ENCODE measurements at places on chromosomes 7 and 10.
A peak's percentile ranks its signal among the peaks of the same experiment; 100 is the strongest.

DNA sequence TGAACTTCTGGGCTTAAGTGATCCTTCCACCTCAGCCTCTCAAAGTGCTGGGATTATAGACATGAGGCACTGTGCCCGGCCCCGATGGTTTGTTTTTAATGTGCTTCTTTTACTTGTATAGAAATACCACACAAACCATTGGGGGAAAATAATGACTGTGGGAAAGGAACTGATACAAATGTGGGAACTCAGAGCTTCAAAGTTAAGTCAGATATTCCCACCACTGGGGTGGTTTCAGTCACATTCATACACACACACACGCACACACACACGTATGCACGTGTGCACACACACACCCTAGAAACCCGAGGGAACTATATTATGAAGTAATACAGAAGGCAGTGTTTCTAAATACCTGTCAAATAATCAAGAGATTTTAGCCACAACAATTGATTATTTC lies 17.0 kb downstream of the CPA4 start:
- no peak overlapping the region for H3K27ac ChIP-seq
- H3K27me3 ChIP-seq = no peaks in the 10 kb centered on the region
- H3K4me1 ChIP-seq = peaks cover 3% of the 10 kb centered on the region
- H3K36me3 ChIP-seq = no peaks in the 10 kb centered on the region
- no peak overlapping the region for H3K4me3 ChIP-seq
- DNase-seq = no peak

GRCh38 chr10:6916601-6917000 lies 336.5 kb upstream of the PRKCQ start:
- H3K4me1 ChIP-seq = peaks cover 9% of the 10 kb centered on the region
- DNase-seq = no peak
- H3K36me3 ChIP-seq = no peaks in the 10 kb centered on the region
- no peak overlapping the region for H3K4me3 ChIP-seq

GRCh38 chr7:155310425-155311114 lies 12.9 kb downstream of the INSIG1 start:
- DNase-seq = no peak
- peaks cover 41% of the 10 kb centered on the region for H3K36me3 ChIP-seq
- H3K27ac ChIP-seq = no peak overlapping the region
- peaks cover 11% of the 10 kb centered on the region for H3K4me1 ChIP-seq
- H3K4me3 ChIP-seq = no peak overlapping the region

DNA sequence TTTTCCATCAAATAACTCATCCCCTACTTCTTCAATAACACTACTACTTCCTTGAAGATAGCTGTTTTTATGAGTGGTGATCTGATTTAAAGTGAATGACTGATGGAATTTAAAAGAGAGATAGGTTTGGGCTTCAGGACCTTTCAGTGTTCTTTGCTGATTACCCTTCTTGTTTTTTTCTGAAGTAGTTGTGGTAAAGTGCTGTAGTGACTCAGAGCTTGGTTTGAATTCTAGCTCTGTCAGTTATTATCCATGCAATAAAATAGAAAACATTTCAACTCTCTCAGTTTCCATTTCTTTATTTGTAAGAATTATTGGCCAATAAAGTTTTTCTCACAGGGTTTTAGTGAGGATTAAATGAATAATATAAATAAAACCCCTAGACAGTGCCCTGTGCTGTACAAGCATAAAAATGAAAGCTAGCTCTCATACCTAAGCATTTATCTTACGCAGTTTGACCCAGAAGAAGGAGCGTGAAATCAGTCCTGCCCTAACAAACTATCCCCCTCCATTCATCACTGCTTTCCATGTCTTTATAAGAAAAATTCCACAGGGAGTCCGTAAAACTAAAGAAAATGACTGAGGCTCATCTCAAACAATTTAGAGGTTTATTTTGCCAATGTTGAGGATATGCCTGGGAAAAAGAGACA lies 25.1 kb upstream of the AKAP9 start:
- H3K27ac ChIP-seq = no peak overlapping the region
- no peak for DNase-seq
- no peak overlapping the region for H3K4me3 ChIP-seq

DNA sequence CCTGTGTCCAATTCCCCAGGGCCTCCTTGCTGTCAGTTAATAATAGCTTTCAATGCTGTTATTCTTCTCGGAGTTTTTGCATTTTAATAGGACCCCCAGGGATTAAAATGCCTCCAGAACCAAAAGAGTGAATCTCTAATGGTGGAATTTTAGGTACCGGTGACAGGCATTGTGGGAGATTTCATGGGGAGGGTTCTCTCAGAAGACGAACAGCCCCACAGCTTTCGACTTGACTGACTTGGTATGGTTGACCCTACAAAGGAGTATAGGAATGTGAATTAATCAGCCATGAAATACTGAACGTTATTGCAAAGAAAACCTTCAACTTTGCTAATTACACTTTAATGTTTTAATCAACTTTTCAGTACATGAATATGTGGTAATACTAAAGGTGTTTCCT lies 206.3 kb upstream of the FZD8 start:
- H3K4me1 ChIP-seq = no peaks in the 10 kb centered on the region
- H3K27me3 ChIP-seq = no peaks in the 10 kb centered on the region
- no peaks in the 10 kb centered on the region for H3K36me3 ChIP-seq
- no peak overlapping the region for H3K27ac ChIP-seq

DNA sequence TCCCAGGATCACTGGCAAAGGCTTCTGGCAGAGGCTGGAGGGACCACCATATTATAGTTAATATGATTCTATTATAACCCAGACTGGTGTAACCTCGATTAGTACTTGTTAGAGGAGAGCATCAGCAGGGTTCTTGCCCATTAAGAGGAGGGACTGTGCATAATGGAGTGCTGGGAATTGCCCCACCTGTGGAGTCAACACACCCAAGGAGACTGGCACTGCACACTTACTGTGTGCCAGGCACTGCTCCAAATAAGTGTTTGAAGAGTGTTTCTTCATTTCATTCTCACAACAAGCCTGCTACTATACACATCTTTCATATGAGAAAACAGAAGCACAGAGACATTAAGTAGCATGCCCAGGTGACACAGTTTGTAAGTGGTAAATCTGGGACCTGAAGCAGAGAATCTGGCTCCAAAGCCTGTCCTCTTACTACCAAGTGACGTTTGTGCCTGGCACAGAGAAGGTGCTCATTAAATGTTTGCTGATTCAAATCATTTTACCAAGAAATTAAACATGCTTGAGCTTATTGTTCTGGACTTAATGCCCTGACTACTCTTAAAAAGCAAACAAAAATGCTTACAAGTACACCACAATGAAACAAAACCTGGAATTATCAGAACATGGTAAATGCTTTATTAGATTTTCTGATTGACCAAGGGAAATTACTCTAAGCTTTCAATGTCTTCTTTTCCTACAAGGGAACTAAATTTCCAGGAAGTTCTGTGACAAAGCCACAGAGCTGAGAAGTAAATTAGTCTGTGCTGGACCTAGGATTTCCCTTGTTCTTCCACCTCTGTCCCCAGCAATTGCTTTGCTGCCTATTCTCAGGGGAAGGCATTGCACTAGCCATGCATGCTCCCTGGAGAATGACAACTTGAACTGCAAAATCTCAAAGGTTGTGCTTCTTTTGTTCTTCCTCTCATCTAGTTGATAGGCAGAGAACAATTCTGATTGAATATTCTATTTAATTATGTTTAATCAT lies 809 bp downstream of the SLC13A1 start:
- no peaks in the 10 kb centered on the region for H3K4me1 ChIP-seq
- no peak for DNase-seq
- H3K36me3 ChIP-seq = no peaks in the 10 kb centered on the region
- H3K4me3 ChIP-seq = no peak overlapping the region
- H3K27me3 ChIP-seq = no peaks in the 10 kb centered on the region

GRCh38 chr7:115980159-115980558 lies 50.4 kb downstream of the TFEC start:
- no peak overlapping the region for H3K4me3 ChIP-seq
- DNase-seq = no peak
- no peak overlapping the region for H3K27ac ChIP-seq
- H3K36me3 ChIP-seq = no peaks in the 10 kb centered on the region

- H3K36me3 ChIP-seq = no peaks in the 10 kb centered on the region
- no peak for DNase-seq
- H3K27me3 ChIP-seq = no peaks in the 10 kb centered on the region
- H3K4me1 ChIP-seq = no peaks in the 10 kb centered on the region
- H3K27ac ChIP-seq = no peak overlapping the region
These were observed 149.6 kb upstream of the SEMA3E start for GRCh38 chr7:83798489-83798888.

GRCh38 chr10:127063762-127064161 lies 132.6 kb downstream of the INSYN2A start:
- DNase-seq = no peak
- H3K4me1 ChIP-seq = no peaks in the 10 kb centered on the region
- H3K4me3 ChIP-seq = no peak overlapping the region
- H3K27ac ChIP-seq = no peak overlapping the region
- H3K36me3 ChIP-seq = no peaks in the 10 kb centered on the region

GRCh38 chr10:52779541-52780390 lies 7.2 kb upstream of the MBL2 start:
- H3K4me3 ChIP-seq = no peak overlapping the region
- H3K27me3 ChIP-seq = no peaks in the 10 kb centered on the region

- DNase-seq = peak; percentile 75
- H3K36me3 ChIP-seq = no peaks in the 10 kb centered on the region
- peaks cover 56% of the 10 kb centered on the region for H3K4me1 ChIP-seq
- peak overlapping the region; percentile 77 for H3K27ac ChIP-seq
These were observed 127.8 kb downstream of the ICA1 start for GRCh38 chr7:8134089-8134733.

DNA sequence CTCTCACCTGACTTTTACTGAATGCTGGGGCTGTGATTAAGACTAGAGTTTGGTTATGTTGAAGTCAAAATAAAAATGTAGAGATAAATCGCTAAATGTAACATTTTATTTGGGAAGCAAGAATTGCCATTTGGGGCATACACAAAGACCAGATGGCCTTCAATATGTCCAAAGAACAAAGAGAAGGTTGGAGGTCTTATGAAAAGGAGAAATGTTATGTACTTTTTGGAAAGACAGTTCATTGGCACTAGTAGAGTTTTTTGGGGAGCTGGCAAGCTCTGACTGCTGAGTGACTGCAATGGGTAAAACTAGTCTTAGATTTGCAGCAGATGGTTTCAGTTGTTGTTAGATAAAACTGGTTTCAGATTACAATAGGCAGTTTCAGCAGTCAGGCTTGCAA lies 35.6 kb upstream of the GALNT17 start:
- H3K36me3 ChIP-seq = no peaks in the 10 kb centered on the region
- H3K4me3 ChIP-seq = no peak overlapping the region
- no peaks in the 10 kb centered on the region for H3K27me3 ChIP-seq
- H3K4me1 ChIP-seq = no peaks in the 10 kb centered on the region

DNA sequence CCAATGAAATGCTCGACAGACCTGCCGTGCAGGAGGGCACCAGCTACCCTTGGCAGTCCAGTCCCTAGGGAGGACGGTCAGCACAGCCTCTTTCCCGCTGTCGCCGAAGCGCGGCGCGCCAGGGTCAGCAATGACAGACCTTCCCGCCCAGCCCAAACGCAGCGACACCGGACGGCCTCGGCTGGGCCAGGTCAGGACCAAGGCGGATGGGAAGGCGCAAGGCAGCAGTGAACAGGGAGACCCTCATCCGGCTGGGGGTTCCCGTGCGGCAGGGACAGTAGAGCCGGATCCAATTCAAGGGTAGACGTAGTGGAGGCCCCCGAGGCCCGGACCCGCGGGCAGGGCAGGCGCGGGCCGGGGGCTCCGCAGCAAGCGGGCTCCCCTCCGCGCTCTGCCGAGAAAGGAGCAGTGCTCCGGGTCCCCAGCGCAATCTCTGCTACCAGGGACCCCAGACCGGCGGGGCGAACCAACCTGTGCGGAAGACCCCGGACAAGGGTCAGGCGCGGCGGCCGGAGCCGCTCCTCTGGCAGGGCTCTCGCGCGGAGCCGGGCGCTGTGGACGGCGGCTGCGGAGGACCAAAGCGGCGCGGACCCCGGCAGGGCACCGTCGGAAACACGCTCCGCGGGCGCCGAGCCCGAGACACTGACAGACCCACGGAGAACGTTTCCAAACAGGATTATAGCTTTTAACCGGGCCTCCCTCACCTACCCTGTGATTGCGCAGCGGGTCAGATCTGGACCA lies at the start of gene SEC31B:
SEC31B (minus strand) TSS at position 551 of the 741 bp plus-strand sequence. CDS start 2,909 bp downstream, outside the sequence.
- no peaks in the 10 kb centered on the region for H3K27me3 ChIP-seq
- H3K27ac ChIP-seq = peak within 1 kb of the TSS; percentile 52
- H3K4me3 ChIP-seq = no peak within 1 kb of the TSS
- H3K36me3 ChIP-seq = peaks cover 21% of the 10 kb centered on the region
- H3K4me1 ChIP-seq = peaks cover 19% of the 10 kb centered on the region
- DNase-seq = no peak

DNA sequence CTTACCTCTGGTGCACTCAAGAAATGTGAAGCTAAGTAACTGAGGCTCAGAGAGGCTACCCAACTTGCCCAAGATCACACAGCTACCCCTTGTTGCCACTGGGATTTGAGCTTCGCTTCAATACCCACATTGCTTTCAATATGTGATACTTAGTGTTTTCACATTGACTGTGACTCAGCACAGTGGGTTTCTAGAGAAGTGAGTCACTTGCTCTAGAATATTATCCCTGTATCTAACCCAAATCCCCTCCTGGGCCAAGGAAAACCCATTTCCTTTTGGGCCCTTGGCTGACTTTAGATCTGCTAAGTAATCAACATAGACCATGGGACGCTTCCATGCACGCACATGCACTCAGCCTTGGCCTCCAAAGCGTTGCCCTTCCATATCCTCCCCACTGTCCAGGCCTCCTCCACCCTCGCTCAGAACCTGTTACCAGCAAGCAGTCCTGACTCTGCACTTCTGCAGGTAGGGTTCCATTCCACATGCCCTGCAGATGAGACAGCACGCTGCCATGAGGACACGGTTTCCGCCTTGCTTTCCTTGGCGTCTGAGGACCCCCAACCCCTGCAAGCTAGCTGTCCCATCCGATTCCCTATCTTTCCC lies 87.7 kb upstream of the CHST15 start:
- no peaks in the 10 kb centered on the region for H3K27me3 ChIP-seq
- no peaks in the 10 kb centered on the region for H3K36me3 ChIP-seq
- H3K4me1 ChIP-seq = peaks cover 7% of the 10 kb centered on the region
- peak; percentile 10 for DNase-seq

DNA sequence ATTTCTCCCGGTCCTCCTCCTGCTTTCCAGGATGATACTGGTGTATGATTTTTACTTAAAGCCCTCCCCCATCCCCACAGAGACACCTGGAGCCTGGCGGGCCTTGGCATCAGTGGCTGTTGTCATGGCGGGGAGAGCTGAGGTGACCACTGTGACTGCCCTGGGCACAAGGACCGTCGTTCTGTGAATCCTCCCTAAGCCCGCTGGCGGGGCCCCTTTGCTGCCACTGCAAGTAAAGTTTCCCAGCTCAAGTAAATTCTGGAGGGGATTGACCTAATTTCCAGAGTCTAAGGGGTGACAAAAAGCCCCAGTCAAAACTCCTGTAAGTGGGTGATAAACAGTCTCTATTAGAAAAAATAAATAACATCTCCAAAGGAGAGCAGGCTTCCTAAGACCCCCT lies 393.2 kb upstream of the PODXL start:
- H3K27ac ChIP-seq = no peak overlapping the region
- DNase-seq = no peak
- H3K4me3 ChIP-seq = no peak overlapping the region
- H3K4me1 ChIP-seq = no peaks in the 10 kb centered on the region
- no peaks in the 10 kb centered on the region for H3K36me3 ChIP-seq

GRCh38 chr7:46610746-46611145 lies 689.7 kb upstream of the IGFBP3 start:
- H3K27ac ChIP-seq = no peak overlapping the region
- H3K36me3 ChIP-seq = no peaks in the 10 kb centered on the region
- no peaks in the 10 kb centered on the region for H3K27me3 ChIP-seq
- no peak for DNase-seq
